ENCODE measurements at places on chromosomes 5 and 9.

- peak; percentile 18 for ATAC-seq
Measured at GRCh38 chr5:176608937-176609723, 826 bp downstream of the GPRIN1 start.

- ATAC-seq = no peak
Measured at GRCh38 chr9:126979461-126979860, 64.9 kb downstream of the RALGPS1 start.

DNA sequence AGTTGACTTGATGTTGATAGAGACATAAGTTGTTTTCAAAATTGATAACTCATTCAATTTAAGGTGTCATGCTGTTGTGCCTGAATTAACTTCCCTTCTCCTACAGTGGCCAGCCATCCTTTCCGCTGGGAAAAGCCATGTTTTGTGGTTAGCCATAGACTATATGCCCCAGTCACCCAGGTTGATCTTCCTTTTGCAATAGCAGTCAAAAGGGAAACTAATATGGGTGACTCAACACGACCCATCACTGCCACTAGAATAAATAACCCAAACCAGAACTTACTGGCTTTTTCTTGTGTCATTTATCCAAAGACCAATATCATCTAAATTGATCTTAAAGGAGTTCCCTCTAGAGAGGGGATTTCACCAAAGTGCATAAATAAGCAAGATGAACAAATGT, 87.4 kb downstream of the PTCD2 start:
- no peak for ATAC-seq

GRCh38 chr9:15249042-15249818, 57.8 kb downstream of the TTC39B start:
- ATAC-seq = no peak

DNA sequence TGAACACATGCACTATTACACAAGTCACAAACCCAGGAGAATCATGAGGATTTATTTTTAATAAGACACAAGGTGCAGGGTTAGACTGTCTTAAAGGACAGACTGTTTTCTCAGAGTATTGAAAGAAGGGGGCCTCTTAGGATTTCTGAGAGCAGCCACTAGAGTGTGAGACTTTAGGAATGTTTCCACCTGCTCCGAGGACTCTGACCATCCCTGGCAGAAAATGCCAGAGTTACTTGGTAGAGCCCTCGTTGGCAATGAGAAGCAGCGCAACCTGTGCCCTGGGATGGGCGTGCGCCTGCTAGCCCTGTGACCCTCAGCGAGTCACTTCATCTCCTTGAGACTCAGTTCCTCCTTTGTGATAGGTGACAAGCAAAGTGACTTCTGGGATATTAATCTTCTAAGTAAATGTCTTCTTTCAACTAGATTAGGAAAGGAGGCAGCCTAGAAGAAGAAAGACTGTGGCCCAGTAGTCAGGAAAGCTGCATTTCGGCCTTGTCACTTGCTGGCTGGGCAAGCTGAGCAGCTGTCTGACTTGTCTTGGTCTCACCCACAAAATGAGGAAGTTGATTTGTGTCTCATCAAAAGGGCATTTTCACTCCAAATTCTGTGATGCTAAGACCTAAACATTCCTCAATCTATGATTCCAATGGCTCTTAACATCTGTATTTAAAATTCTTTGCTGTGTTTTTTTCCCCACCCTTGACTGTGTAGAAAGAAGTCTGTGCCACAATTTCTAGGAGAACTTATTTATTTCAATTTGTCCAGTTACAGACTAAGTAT, 60.5 kb downstream of the PTCD2 start:
- no peak for ATAC-seq

GRCh38 chr9:75996726-75997125, 106.3 kb downstream of the PCSK5 start:
- no peak for ATAC-seq

DNA sequence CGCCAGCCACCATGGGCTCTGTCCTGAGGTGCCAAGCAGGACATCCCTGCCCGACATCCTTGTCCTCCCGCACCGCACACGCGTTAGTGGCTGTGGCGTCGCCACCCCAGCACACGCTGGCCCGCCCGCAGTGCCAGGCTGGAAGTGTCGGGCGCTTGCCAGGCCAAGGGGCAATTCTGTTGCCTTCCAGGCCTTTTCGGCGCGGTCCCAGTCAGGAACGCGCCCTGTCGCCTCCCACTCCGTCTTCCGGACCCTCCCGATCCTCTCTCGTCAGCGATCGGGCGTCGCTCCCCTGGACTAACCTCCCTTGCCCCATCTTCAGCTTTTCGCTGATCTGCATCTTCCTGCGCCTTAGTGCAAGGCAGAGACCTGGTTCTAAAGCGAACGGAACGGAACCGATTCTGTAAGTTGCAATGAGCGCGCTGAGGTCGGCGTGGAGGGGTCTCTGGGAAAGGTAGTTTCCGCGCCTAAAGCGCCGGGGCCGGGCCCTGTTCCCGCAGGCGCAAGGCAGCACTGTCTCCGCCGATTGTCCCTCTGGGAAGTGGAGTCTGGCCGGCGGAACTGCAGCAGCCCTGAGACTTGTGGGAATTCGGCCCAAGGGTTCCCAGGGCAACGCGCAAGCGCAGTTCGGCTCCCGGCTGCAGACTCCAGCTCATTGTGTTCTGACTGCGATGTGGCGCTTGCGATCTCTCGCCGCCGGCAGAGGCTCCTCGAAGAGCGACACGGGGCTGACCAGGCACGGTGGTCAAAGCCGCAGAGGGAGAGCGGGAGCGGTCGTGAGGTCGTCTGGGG, at the start of gene ZNF454:
ZNF454 (plus strand) TSS at position 630 of the 792 bp plus-strand sequence. CDS start 1,594 bp downstream, outside the sequence.
- ATAC-seq = no peak

DNA sequence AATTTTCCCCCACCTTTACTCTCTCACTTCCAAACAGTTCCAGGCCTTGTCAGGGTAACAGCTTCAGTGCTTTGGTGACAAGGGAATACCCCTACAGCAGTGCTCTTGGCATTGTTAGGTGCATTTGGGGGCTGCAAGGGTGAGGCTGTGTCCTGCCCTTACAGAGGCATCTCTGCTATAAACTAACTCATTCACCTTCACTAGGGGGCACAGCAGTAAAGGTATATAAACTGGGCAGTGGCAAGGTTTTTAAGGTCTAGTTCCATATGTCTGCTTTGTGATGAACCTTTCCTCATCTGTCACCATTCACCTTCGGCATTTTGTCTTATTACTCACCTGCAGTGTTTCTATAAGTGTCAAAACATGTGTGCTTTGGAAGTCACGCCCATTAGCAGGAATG, 79.1 kb upstream of the GPR151 start:
- ATAC-seq = no peak

GRCh38 chr5:26719803-26720202, 318.6 kb downstream of the CDH9 start:
- ATAC-seq = no peak

DNA sequence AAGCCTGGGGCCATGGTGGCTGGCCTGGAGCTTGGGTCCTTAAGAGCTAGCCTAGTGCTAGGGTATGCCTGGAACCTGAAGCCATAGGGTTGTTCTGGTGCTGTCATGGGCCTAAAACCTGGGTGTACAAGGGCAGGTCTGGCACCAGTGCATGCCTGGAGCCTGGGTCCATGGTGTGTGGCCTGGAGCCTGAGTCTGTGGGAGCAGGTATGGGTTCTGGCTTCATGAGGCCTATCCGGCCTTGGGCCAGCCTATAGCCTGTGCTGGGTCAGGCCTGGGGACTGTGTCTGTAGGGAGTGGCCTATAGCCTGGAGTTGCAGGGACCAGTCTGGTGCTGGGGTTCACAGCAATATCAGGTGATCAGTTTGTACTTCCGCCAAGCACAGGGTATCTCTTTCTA, 347.2 kb upstream of the MEF2C start:
- ATAC-seq = no peak

- no peak for ATAC-seq
Measured at GRCh38 chr5:8701251-8701650, 832.3 kb downstream of the MTRR start.

DNA sequence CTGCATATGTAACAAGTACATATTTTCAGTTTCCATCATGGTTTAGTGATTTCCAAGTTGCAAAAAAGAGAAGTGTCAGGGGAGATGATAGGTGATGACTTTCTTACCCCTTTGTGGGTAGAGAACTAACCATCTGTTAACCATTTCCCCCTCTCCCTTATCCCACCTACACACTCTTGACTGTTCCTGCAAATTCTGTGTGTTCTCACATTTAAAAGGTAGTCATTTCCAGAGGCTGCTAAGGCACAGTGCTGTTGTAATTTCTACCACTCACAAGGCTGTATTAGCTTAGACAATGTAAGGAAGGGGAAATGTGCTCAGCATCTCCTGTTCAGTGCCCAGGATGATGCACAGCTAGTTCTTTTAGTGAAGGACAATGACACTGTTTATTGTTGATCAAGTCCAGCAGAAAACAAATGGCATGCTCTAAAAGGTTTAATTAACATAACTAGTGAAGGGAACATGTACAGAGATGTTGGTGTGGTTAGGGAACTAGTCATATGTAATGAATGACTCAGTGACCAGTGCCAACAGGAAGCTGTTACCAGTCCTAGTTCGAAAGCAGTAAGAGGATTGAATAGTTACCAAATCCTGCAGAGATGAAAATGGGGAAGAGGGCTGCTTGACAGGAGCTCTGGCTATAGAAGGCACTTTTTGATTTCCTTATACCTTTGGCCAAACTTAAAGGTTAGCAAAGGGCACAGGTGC, 165.1 kb downstream of the PLK2 start:
- no peak for ATAC-seq

GRCh38 chr9:108606401-108606800, 249.4 kb downstream of the ACTL7B start:
- no peak for ATAC-seq

- no peak for ATAC-seq
Measured at GRCh38 chr9:134575103-134575900, 66.3 kb upstream of the COL5A1 start.

DNA sequence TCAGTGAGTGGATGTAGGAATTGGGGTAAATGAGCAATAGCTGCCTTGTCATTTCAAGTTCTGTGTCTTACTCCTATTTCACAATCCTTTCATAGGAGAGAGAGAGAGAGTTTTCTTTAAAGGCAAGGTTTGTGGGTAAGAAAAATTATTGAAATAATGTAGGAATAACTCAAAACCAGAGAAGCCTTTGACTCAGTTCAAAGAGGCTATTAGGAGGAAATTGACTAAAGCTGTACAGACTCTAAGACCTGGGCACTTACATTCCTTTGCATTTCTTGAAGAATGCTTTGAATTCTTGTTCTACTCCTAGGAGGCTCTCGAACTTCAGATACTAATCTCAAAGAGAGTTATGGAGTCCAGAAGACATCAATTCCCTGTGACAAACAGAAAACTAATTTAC, 257.1 kb downstream of the FBXL7 start:
- ATAC-seq = no peak

DNA sequence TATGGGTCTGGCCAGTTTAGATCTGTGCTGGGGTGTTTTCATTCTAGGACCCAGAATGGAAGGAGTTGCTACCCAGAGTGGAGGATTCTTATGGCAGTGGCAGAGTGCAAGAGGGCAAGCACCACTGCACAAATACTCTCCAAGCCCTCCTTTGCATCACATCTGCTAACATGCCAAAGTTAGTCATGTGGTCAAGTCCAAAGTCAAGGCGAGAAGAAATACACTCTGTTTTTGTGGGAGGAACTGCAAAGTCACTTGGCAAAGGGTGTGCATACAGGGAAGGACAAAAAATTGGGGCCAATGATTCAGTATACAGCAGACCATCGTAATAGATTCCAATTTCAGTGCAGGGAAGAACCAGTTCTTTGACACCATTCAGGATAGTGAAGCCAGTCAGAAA, 43.9 kb upstream of the HMGCS1 start:
- no peak for ATAC-seq

GRCh38 chr9:112421771-112422222, 41.9 kb downstream of the HSDL2 start:
- no peak for ATAC-seq

GRCh38 chr5:50727149-50727496, 60.7 kb downstream of the PARP8 start:
- no peak for ATAC-seq

GRCh38 chr5:178548746-178549145, 41.4 kb downstream of the COL23A1 start:
- ATAC-seq = no peak

- peak; percentile 51 for ATAC-seq
Measured at GRCh38 chr5:143374496-143375217, 28.8 kb downstream of the NR3C1 start.

- no peak for ATAC-seq
Measured at GRCh38 chr9:134620751-134621557, 20.6 kb upstream of the COL5A1 start.

- ATAC-seq = no peak
Measured at GRCh38 chr9:135520916-135521607, at the start of gene LCN1. LCN1 (plus strand) TSS chr9:135521440; CDS start chr9:135521498, 58 bp downstream.

GRCh38 chr5:107365320-107366109, 305.2 kb downstream of the EFNA5 start:
- no peak for ATAC-seq

DNA sequence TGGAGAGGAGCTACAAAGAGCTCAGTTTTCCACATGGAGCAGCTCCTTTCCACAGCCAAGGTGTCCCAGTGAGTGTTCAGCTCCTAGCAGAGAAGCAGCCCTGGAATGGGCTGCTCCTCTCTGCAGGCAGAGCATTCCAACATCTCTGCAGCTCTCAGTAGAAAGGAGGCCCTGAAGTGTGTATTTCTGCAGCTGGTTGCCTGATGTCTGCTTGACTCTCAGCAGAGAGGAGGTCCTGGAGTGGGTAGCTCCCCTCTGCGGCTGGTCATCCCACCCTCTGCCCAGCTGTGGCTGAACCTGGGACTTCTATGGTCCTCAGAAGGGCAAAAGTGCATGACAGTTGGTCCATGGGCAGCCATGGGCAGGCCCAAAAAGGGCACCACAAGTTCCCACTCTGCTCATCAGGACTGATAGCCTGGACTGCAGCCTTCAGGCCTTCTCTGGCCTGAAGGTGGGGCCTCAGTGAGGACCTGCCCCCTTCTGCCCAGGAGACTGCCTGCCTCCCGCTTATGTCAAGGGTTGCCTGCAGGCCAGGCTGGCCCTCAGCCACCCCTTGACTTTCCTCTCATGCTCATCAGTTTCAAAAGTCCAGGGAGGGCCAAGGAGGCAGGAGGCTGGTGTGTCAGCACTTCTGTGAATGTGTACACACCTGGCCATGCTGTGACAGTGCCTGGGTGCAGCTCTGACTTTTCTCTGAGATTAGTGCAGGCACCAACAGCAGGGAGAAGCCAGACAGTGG, 605.9 kb upstream of the FAM174A start:
- ATAC-seq = no peak

- ATAC-seq = no peak
Measured at GRCh38 chr5:52743529-52743928, 44.2 kb upstream of the ITGA1 start.

DNA sequence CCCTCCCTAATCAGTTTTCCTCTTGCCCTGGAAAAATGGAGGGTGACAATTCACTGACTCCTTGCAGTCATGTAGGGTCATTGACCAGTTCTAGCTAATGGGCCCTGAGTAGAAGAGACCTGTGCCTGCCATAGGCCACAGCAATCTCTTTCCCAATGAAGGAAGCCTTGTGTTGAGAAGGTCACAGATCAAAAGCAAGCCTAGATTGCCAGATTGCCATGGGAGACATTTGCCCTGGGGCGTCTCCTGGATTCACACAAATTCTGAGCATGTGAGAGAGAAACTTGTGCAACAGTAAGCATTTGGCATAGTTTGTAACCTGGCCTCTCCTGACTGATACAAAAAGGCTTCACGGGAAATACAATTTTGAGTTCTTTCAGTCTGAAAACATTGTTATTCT, 148.0 kb downstream of the NUDT12 start:
- no peak for ATAC-seq

All from activated CD4-positive, CD25-positive, alpha-beta regulatory T cell treated with anti-CD3 and anti-CD28 coated beads, Interleukin-2, amount 50 U/mL, for 24 hours (primary cell).